ENCODE measurements at places on chromosomes 5 and 9.

- DNase-seq: no peak
Measured at GRCh38 chr5:165630261-165630778, 2124.9 kb downstream of the MAT2B start.

DNA sequence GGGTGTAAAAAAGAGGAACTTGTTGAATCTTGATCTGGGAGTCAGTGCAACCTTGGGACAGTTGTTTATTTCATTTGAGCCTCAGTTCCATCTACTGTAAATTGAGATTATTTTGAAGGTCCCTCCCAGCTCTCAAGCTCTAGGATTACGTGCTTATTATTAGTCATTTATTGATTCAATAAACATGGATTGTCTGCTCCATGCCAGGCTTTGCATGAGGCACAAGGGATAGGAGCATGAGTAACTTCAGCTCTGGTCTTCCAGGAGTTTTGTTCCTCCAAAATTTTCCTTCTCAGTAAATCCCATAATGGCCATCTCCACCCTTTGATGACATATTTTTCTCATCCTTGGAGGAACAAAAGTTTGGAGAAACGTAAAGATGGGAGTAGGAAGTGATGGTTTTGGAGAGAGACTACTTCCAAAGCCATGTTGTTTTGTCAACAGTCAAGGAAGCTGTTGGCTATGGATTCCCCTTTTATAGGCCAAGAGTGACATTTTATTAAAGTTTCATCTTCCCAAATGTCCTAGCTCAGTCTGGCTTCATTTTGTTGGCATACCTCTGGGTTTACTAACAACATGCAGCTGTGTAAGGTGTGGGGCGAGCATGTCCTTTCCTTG, 244.6 kb downstream of the DMRT2 start:
- DNase-seq: no peak

DNA sequence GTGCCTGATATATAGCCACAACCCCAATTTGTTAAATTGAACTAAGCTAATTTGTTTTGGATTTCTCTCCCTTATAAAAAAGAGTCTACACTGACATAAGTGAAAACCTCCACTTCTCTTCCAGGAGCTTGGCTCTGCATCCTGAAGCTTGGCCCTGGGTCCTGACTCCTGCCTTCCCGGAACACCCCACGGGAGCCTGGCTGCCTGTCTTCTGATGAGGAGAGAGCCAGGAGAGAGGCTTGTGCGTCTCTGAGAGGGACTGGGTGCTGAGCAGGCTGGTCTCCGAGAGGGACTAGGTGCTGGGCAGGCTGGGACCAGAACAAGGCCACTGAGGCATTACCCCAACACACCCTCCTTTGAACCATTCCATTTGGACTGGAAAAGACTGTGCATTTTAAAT, 6.5 kb upstream of the PTGES start:
- no peak for DNase-seq

GRCh38 chr5:80507663-80508062, 19.8 kb downstream of the FAM151B start:
- DNase-seq: no peak

DNA sequence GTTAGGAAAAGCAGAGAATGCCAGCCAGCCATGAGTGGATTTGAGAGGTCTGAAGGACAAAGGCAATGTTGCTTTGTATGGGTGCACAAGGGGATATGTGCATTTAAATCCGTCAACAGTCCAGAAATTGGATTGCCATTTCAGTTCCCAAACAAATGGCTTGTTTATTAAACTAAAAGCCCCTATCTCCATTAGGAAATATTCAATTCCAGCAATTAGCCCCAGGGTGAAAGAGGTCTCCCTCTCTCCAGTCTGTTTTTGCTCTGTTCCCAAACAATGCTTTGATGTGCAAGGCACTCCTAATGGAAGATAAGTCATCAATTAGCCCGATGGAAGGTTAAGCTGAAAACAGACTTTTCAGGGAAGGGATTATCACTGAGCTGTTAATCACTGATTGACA, 101.3 kb downstream of the C9orf152 start:
- no peak for DNase-seq

DNA sequence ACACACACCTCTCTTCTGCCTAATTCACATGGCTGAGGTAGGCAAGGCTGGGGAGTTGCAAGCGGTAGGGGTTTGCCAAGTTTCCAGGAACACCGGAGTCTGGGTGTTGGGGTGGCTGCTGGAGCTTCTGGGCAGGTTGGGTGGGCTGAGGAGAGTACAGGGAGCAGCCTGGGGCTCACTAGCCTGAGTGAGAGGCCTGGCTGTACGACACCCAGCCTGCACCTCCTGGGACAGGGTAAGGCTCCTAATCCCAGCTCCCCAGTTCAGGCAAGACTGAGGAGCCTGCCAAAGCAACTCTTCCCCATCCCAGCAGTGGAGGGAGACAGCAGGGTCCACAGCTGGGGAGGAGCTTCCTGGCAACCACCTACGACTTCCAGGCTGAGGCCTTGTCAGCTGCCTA, 8.0 kb downstream of the SPAAR start:
- no peak for DNase-seq

- DNase-seq: no peak
Measured at GRCh38 chr9:77562019-77562748, 85.9 kb downstream of the GNA14 start.

- no peak for DNase-seq
Measured at GRCh38 chr9:35745569-35745968, 3.5 kb downstream of the GBA2 start.

- no peak for DNase-seq
Measured at GRCh38 chr9:83238871-83239640, 176.1 kb upstream of the RASEF start.

GRCh38 chr9:116576386-116576785, 110.7 kb upstream of the TRIM32 start:
- no peak for DNase-seq

GRCh38 chr5:176565760-176566288, 16.7 kb downstream of the CDHR2 start:
- no peak for DNase-seq

- no peak for DNase-seq
Measured at GRCh38 chr5:1193591-1193985, 7.8 kb upstream of the SLC6A19 start.

DNA sequence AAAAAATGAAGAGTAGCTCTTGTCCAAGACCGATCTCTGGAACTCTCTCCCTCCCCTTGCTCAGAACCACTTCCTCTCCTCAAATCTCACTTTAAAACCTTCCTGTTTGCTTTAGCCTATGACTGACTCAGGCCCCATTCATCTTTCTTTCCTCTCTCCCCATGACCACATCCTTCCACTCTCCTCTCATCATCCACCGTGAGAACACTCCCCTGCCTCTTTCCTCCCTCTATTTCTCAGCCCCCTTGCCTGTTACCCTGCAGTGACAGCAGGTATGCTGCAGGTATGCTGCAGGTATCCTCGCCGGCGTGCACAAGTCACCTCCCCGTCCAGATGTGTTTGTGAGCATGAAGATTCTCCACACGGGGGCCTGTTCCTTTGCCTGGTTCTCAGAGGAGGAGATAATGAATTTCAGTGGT, 505.3 kb downstream of the CCDC171 start:
- no peak for DNase-seq

- no peak for DNase-seq
Measured at GRCh38 chr5:2867373-2867933, 116.0 kb upstream of the IRX2 start.

GRCh38 chr5:157300564-157300963, 34.6 kb downstream of the CYFIP2 start:
- DNase-seq: no peak

GRCh38 chr5:14501353-14502293, 80.0 kb upstream of the OTULINL start:
- DNase-seq: no peak

Measured in esophagus squamous epithelium (tissue), 5 donors.